Fibroblast of skin of right biceps (primary cell): ENCODE measurements at places on chromosomes 2 and 18.

- no peak for DNase-seq
Observed at GRCh38 chr18:22456547-22456946, 38.8 kb upstream of the CTAGE1 start.

- DNase-seq = no peak
Observed at GRCh38 chr2:231992888-231993287, 31.4 kb downstream of the DIS3L2 start.

DNA sequence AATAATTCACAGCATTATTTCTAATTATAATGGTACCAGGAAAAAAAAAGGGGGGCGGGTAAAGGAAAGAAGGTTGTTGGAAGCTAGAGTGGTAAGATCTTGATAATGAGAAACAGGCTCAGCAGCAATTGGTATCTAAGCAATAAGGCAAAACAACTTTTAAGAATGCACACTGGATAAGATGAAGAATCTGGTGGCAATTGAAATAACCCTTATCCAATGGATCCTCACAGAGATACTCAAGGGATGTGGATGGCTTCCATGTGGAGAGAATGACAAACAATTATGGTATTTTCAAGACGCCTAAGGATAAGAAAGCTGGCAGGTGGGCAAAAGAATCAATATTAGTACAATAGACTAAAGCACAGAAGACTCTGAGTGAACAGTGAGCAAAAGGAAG is 153.6 kb downstream of the UPP2 start:
- no peak for DNase-seq

DNA sequence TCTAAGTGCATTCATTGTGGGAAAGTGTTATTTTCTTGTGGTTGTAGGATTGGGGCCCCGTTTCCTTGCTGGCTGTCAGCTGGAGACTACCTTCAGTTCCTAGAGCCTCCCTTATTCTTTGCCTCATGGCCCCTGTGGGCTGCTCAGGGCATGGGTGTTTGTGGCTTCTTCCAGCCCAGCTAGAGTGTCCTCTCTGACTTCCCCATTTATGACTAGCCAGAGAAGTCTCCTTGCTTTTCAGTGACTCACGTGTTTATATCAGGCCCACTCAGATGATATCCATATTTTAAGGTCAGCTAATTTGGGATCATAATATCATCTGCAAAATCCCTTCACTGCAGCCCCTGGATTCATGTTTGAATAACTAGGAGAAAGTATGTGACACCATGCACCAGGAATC is 62.8 kb downstream of the DTNA start:
- peak; percentile 61 for DNase-seq

DNA sequence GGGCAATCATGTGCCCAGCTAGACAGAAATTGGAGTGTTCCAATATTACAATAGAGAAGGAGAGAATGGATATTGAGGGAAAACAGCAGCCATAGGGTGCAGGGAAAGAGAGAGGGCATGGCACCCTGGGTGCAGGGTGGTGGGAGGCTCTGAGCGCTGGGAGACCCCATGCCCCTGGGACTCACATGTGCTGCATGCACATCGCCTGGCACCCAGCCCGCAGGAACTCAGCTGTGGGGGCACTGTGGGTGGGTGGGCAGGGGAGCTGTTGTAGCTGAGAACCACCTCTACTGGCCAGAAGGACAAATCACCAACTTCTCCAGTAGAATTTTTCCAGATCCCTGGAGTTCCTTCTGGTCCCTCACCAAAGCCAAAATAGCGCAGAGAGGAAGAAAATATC is 7.2 kb upstream of the NEURL3 start:
- DNase-seq = no peak

- DNase-seq = no peak
Observed at GRCh38 chr2:213689585-213689984, 405.3 kb downstream of the SPAG16 start.

DNA sequence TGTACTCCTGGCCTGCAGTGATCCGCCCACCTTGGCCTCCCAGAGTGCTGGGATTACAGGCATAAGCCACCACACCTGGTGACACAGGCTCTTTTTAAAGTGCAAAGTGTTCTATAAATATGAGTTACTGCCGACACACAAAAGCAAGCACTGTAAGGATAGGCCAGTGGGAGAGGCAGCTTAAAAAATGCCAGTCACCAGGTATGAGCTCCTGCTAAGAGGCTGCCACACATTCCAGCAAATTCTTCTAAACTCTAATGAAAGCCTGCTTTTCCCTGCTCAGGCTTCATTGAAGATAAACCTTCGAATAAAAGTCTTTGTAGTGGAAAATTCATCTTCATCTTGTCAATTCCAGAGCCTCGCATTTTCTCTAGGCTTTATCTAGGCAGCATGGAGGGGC is 203.0 kb upstream of the PID1 start:
- DNase-seq = no peak
